ENCODE measurements at places on chromosomes 16 and 17.

DNA sequence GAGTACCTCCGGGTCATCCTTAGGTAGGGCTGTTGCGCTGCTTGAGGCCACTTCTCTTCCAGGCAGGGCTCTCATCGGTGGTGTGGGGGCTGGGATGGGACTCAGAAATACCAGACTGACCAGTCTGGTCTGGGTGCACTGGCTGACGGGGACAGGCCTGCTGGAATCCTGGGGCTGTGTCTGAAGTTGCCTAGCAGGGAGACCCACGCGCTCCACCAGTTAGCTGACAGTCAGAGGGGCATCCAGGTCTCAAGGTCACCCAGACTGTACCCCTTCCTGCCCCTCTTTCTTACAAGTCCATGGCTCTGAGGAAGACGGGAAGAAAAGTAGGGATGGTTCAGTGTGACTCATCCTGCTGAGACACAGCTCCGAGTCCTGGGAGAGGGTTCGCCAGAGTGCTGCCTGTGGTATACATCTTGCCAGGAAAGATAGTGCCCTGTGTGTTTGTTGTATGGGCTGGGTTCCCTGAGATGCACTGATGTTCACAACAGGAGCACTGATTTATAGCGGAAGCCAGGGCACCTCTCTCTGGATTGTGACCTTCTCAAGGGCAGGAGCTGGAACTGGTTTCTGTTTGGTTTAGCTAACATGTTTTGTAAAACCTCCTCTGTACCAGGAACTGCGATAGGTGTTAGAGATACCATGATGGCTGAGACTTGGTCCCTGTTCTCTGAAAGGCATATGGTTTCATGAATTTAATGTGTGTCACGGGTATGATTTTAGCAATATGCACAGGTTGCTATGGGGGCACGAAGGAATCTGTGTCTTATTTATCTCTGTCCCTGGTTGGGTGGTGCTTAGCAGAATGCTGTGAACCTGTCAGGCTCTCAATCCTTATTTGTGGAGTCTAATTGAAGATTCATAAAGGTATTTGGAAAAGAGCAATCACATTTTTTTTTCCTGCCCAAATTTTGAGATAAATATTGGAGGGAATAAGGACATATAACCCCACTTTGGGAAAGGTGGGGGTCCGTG lies 97.5 kb downstream of the OR1D5 start:
- no peak for DNase-seq

- no peak for DNase-seq
These were observed 76.8 kb upstream of the LGALS9 start for GRCh38 chr17:27554152-27554551.

GRCh38 chr16:4365014-4365406 lies 6.6 kb upstream of the VASN start:
- DNase-seq: no peak

DNA sequence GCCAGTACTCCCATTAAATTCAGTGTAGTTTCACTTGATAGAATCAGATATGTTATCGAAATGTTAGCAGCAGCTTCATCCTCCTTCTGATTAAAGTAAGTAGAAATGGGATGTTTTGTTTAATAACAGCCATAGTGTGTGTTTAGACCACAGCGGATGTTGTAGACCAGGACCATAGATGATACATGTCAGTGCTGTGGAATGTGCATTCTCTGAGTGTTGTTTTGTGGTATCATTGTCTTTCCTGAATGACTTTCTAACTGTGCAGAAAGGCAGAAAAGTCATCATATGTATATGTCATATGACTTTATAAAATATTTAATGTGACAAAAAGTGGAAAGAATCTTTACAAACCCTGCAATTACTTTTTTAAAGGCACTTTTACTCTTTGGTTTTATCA lies 55.6 kb downstream of the CYLD start:
- no peak for DNase-seq

DNA sequence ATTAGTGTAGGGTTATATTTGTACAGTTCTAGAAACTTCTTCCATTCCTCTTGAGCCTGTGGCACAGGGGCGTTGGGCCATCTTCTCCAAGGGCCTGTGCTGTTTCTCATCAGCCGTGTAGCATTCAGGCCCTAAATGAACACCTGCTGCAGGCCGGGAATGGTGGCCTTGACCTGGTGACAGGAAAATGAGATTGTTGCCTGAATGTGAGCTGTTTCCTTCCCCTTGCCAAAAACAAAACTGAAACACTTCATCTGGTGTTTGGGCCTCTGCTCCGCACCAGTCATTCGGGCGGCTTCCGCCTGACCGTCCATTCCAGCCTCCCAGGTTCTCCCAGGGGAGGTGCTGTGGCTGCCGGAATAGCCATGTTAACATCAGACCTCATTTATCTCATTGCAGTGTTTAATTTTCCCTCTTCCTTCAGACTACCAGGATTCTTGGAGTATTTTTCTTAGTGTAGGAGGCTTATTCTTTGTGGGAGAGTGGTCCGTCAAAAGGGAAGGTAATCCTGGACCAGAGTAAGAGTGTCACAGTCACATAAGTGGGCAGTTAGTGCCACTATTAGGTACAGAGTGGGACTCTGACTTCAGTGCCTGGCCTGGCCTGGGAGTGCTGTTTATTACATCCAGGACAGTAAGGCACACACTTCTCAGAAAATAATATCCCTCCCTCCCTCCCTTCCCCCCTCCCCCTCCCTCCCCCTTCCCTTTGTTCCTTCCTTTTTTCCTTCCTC lies 61.9 kb downstream of the WWP2 start:
- no peak for DNase-seq

DNA sequence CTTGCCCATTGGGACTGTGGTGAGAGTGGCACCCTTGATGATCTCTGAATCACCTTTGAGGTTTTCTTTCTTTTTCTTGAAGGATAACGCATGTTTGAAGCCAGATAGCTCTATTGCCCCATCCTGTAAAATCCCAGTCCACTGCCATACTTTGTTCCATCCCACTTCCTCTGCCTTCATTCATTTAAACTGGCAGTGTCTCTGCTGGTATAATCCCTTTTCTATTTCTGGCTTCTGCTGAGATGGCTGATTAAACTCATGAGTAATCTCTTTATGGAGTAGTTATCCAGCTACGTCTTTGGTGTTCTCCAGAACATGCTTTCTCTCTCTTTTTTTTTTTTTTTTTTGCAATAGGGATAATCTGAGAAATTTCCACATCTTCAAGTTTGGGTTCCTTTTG lies 656.5 kb upstream of the SALL1 start:
- no peak for DNase-seq

DNA sequence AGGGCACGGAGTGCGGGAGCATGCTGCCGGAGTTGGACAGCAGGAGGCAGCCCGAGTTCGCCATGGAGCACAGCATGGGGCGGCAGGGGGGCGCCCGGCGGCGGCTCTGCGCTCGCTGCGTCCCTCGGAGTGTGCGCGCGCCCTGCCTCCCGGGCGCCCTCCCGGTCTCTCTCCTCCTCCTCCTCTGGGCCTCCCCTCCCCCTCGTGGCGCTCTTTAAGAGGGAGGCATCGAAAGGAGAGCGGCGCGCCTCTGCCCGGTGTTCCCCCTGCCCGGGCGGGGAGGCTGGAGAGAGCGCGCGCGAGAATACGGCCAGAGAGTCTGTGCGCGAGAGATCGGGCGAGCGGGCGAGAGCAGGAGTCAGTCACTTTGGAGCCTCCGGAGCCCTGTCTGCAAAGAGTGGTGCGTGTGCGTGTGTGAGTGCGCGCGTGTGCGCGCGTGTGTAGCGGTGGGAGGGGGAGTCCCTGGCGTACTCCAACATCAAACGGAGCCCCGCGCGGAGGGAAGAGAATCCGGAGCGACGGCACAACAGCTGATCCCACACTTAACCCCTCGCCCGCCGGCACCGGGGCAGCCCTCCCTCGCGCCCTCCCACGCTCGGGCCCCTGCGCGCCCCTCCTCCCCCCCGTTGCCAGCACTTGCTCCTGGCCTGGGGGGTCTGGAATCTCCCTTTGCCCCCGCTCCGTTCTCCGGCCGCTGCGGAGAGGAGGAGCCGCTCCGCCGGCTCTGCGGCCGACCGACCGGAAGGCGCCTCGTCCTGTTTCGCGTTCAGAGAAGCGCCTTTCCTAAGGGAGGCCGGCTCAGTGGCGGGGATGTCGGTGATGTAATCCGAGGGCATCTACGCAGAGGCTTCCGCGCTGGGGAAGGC lies 108.9 kb downstream of the ENGASE start:
- DNase-seq: peak; percentile 53

- DNase-seq: peak; percentile 83
These were observed 219.9 kb downstream of the ENGASE start for GRCh38 chr17:79294459-79295071.

GRCh38 chr17:73798111-73798748 lies 154.0 kb upstream of the SDK2 start:
- peak; percentile 36 for DNase-seq
